HuH-7.5 (cell line): ENCODE measurements at places on chromosomes 1 and 21.
A peak's percentile ranks its signal among the peaks of the same experiment; 100 is the strongest.

- no peak for DNase-seq
Observed at GRCh38 chr1:231515748-231516147, 12.7 kb upstream of the TSNAX start.

DNA sequence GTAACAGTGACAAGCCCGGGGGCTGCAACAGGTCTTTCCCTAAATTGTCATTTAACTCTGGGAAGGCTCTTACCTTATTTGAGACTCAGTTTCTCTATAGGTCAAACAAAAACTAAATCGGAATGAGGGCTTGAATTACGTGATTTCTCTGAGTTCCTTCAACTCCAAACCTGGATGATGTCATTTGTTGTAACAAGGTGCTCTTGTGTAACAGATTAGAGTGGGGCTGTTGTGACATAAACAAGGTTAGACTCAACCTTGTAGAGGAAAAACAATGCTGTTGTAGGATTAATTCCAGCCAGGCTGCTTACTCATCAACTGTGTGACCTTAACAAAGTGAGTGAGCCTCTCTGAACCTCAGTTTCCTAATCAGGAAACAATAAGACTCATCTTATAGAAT, 74.4 kb downstream of the SUSD4 start:
- no peak for DNase-seq

GRCh38 chr21:46158666-46159300, 3.4 kb upstream of the FTCD start:
- no peak for DNase-seq

DNA sequence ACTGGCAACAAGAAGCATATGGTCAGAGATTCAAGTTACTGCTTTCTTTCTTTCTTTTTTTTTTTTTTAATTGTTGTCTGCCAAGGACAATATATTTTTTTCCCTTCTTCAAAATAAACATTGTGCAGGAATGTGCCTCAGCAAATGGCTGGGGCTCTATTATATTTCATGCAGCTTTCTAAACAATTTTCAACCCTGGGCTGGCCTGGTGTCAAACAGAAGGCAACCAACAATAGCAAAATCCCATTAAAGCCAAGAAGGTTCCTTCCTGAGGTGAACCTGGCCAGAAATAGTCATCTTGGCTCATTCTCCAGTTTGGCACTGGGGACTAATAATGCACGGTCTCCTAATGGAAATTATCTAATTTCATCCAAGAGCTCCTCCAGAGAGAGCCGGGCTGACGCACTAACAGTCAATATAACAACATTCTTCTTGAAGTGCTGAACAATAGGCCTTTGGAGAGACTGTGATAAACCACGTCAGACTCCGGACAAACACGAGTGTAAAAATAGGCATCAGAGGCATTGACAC, 35.7 kb upstream of the HLX start:
- no peak for DNase-seq

- DNase-seq, result peak; percentile 41
Observed at GRCh38 chr1:16905110-16905867, 9.5 kb downstream of the RNU1-2 start.

GRCh38 chr1:214967865-214968575, 114.5 kb upstream of the KCNK2 start:
- DNase-seq, result no peak
